Renal cortical epithelial cell (primary cell): ENCODE measurements at places on chromosomes 1 and 21. TPM values are rescaled to one million over a fixed set of nuclear protein-coding genes. Genes with fewer than 3 reads are reported as not detected.

The ADAMTS5 gene
- total RNA-seq: 12.5 and 63.1 TPM in 2 replicates

The LCE1E gene
- total RNA-seq: not detected in 2 replicates

The ISG15 gene
- total RNA-seq: 15.7 and 196 TPM in 2 replicates

The MROH9 gene
- not detected in 2 replicates for total RNA-seq

The HPDL gene
- 0.30 and 0.52 TPM in 2 replicates for total RNA-seq

The HRNR gene
- under 0.01 TPM in 2 replicates for total RNA-seq

The GSTM4 gene
- total RNA-seq: 12.2 and 17.8 TPM in 2 replicates

The CACNA1S gene
- total RNA-seq: not detected in 2 replicates

The TBX15 gene
- total RNA-seq: 0.87 and 0.89 TPM in 2 replicates

The CSMD2 gene
- under 0.01 and 0.55 TPM in 2 replicates for total RNA-seq

The RGS8 gene
- not detected in 2 replicates for total RNA-seq

The OR2L13 gene
- total RNA-seq: not detected in 2 replicates

The CHODL gene
- total RNA-seq: 0.30 and 2.1 TPM in 2 replicates

The KANK4 gene
- total RNA-seq: not detected in 2 replicates

The ABCA4 gene
- 0.52 and 1.3 TPM in 2 replicates for total RNA-seq

The TAF5L gene
- 15.7 and 24.8 TPM in 2 replicates for total RNA-seq

The HES5 gene
- total RNA-seq: not detected in 2 replicates

The RRP15 gene
- total RNA-seq: 5.4 and 10.3 TPM in 2 replicates

The DIRAS3 gene
- total RNA-seq: 0.17 and 0.30 TPM in 2 replicates

The PPFIA4 gene
- 1.6 and 12.4 TPM in 2 replicates for total RNA-seq

The ZFP69 gene
- total RNA-seq: 3.0 and 3.2 TPM in 2 replicates

The TAL1 gene
- total RNA-seq: 0.35 TPM in 2 replicates

The KRTAP19-3 gene
- total RNA-seq: not detected in 2 replicates

The AMY2B gene
- total RNA-seq: 2.4 and 19.7 TPM in 2 replicates

The ATF3 gene
- total RNA-seq: 21.6 and 34.6 TPM in 2 replicates

The OR2T33 gene
- total RNA-seq: not detected in 2 replicates

The SLAMF1 gene
- not detected in 2 replicates for total RNA-seq

The SH2D5 gene
- total RNA-seq: 9.0 and 20.7 TPM in 2 replicates

The CELA2B gene
- not detected in 2 replicates for total RNA-seq

The SIK1 gene
- total RNA-seq: 0.69 and 6.4 TPM in 2 replicates

The KIF14 gene
- total RNA-seq: 0.40 and 5.6 TPM in 2 replicates

The HIVEP3 gene
- 3.3 and 3.6 TPM in 2 replicates for total RNA-seq

The SPRR4 gene
- not detected in 2 replicates for total RNA-seq

The LPGAT1 gene
- total RNA-seq: 55.4 and 79.2 TPM in 2 replicates

The S100A7 gene
- total RNA-seq: not detected in 2 replicates

The TMPRSS15 gene
- total RNA-seq: not detected in 2 replicates

The DDR2 gene
- 1.2 and 1.7 TPM in 2 replicates for total RNA-seq

The PTPN22 gene
- total RNA-seq: 2.1 and 4.6 TPM in 2 replicates

The NGF gene
- total RNA-seq: 4.9 TPM in 1 of 2 replicates, not detected in the other

The LAX1 gene
- total RNA-seq: 0.15 and 0.69 TPM in 2 replicates

The FNBP1L gene
- 61.0 and 122 TPM in 2 replicates for total RNA-seq

The ALX3 gene
- total RNA-seq: not detected in 2 replicates

The YOD1 gene
- total RNA-seq: 15.1 and 15.5 TPM in 2 replicates
